Stimulated activated CD4-positive, alpha-beta T cell treated with anti-CD3 and anti-CD28 coated beads, Interleukin-4, amount 100 ng/mL, for 48 hours (primary cell): ENCODE measurements at places on chromosomes 16 and 17.

DNA sequence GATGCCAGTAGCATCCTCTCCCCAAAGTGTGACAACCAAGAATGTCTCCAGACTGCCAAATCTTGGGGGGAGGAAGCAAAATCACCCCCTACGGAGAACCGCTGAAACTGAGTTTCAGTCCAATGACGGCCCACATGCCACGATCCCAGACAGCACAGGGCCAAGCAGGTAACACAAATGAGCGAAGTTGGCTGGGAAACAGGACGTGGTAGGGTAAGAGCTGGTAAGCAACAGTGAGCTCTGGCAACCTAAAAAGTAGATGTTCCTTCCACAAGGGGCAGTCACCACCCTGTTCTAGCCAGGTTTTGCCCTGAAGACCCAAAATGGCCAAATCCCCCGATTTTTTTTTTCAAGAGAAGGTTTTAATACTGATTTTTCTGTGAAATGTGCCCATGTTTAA lies 25.4 kb downstream of the ZFHX3 start:
- DNase-seq, result no peak

DNA sequence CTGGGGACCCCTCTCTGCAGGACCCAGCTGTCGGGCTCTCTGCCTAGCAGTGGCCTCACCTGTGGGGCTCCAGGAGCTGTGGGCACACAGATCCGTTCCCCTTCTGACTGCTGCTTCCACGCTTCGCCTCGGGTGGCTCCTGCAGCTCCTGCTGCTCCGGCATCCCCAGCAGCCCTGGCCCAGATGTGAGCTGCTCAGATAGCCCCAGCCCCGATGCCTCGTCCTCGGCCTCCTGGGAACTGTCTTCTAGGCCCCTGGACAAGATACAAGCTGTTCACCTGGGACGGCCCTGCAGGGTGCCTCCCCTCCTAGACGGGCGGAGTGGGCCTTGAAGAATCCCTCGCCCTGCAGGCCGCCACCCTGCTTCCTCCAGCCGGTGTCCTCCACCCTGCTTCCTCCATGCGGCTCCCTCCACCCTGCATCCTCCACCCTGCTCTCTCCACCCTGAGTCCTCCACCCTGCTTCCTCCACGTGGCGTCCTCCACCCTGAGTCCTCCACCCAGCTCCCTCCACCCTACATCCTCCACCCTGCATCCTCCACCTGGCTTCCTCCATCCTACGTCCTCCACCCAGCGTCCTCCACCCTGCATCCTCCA lies 11.0 kb downstream of the EMC6 start:
- no peak for DNase-seq

DNA sequence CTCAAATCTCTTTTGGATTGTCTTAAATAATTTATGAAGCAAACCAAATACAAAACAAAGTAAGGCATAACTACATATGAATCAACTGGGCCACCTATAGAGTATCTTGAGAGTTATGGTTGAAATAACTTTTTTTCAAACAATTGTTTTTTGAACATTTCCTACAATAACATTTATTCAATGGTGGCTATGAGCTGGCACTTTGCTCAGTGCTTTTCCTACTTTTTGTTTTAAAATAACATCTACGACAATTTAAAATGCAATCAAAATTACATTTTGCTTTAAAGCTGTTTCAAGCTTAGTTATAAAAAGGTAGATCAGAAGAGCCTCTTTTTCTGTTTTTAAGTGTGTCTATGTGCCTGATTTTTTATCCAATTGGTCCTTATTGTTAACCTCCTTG lies 83.8 kb downstream of the SNX11 start:
- DNase-seq, result no peak

DNA sequence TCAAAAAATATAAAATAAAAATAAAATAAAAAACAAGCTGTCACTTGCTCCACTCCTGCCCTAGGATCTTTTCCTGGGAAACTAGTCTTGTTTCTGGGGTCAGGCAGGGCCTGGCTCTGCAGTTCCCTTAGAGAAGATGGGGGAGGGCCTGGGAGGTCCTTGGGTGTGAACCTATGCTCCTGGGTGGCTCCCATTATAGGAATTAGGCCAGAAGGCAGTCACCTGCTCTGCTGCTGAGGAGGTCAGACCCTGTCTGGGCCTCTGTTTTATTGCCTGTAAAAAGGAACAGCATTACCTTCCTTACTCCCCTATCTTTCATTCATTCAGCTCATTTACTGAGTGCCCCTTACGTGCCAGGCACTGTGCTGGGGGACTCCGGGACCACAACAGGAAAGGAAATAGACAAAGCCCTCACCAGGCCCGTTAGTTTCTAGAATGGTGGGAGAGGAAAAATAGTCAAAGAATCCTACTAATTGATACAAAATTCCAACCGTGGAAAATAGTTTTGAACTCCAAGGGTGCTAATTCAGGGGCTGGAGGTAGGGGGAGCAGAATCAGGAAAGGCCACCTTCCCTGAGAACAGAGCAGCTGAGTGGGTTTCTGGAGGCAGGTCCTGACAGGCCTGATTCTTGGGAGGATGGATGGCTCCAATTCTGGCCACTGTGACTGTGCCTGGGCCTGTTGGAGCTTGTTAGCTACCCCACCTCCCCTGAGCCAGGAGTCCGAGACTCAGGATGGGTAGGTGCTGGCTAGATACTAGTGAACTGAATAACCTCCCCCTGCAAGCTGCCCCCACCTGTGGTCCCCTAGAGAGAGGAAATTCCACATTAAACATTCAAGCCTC lies 1.3 kb upstream of the SLC46A1 start:
- no peak for DNase-seq

- DNase-seq, result no peak
Observed at GRCh38 chr16:68289202-68289601, 21.5 kb downstream of the SLC7A6OS start.

GRCh38 chr16:84715424-84715823 lies 15.6 kb downstream of the USP10 start:
- no peak for DNase-seq

DNA sequence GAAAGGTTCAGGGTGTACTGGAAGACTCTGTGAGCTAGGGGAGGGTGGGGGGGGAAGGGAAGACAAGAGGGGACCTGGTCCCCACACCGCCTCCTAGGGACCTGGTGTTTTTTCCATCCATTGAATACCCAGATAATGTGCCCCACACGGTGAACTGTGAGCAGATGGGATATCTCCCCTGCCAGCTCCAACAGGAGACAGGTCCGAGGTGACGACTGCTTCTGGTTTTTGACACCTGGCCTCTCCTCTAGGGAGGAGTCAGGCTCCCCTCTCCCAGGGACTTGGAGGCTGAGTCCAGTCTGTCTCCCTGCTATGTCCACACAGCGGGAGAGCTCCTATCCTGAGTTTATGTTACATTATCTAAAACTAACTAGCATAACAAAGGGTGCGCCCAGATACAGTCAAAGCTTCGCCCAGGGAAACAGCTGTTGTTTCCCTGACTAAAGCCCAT lies 1.8 kb downstream of the MARVELD3 start:
- DNase-seq, result no peak

DNA sequence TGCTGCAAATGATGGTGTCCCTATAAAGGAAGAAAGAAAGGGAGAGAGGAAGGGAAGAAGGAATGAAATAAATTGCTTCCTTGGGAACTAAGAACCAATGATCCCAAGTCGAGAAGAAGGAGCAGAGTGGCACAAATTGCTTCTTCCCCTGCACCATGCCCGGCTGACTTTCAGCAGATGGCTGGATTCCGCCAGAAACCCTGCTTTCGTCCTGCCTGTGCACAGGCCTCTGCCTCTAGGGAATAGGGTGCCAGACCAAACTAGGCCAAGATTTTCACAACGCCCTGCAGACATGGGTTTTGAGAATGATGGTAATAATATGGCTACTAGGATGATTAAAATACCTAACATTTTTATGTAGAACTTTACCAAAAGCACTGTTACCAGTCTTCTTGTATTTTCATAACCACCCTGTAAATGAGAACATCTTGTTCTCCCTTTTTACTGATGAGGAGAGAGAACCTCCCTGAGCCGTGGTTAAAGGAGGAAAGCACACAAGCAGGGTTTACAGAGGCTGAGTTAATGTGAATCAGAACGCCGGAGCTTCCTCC lies 122.1 kb upstream of the HSBP1 start:
- DNase-seq, result no peak

GRCh38 chr17:13490427-13490826 lies 111.3 kb downstream of the HS3ST3A1 start:
- DNase-seq, result no peak

DNA sequence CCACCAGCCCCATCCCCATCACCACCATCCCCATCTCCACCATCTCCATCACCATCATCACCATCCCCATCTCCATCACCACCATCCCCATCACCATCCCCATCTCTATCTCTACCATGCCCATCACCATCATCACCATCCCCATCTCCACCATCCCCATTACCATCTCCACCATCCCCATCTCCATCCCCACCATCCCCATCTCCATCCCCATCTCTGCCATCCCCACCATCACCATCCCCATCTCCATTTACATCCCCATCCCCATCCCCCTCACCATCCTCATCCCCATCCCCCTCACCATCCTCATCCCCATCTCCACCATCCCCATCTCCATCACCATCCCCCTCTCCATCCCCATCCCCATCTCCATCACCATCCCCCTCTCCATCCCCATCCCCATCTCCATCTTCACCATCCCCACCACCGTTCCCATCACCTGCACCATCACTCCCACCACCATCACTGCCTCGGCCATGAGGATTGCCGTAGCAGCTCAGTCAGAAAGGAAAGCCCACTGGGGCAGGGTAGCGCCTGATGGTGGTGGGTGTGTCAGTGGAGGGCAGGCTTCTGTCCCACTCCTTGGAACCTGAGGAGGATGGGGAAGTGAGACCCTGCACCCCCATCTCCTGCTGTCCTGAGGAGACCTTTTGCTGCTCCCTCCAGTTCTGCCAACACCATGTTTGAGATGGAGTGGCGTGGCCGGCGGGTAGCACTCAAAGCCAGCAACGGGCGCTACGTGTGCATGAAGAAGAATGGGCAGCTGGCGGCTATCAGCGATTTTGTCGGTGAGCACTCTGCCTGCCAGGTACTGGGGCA lies 7.5 kb downstream of the FSCN2 start:
- DNase-seq, result no peak

DNA sequence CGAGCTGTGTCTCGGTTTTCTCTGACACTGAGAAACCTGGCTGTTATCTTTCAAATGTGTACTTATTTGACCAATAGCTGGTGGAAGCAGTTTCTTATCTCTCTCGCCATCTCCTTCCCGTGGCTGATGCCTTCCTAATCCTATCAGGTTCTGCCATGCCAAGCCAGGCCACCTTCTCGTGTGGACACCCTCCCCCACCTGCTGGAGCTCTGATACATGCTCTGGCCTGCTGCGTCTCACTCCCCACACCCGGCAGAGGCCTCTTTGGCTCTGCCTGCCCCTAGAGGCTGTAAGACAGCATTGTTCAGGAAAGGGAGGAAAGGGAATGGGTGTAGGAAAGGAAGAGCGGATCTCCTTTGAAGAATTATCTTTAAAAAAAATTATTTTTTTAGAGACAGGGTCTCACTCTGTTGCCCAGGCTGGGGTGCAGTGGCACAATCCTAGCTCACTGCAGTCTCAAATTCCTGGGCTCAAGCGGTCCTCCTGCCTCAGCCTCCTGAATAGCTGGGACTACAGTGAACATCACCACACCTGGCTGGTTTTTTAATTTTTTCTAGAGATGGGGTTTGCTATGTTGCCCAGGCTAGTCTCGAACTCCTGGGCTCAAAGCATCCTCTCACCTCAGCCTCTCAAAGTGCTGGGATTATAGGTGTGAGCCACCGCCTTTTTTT lies 7.5 kb upstream of the ARMC5 start:
- DNase-seq, result no peak

DNA sequence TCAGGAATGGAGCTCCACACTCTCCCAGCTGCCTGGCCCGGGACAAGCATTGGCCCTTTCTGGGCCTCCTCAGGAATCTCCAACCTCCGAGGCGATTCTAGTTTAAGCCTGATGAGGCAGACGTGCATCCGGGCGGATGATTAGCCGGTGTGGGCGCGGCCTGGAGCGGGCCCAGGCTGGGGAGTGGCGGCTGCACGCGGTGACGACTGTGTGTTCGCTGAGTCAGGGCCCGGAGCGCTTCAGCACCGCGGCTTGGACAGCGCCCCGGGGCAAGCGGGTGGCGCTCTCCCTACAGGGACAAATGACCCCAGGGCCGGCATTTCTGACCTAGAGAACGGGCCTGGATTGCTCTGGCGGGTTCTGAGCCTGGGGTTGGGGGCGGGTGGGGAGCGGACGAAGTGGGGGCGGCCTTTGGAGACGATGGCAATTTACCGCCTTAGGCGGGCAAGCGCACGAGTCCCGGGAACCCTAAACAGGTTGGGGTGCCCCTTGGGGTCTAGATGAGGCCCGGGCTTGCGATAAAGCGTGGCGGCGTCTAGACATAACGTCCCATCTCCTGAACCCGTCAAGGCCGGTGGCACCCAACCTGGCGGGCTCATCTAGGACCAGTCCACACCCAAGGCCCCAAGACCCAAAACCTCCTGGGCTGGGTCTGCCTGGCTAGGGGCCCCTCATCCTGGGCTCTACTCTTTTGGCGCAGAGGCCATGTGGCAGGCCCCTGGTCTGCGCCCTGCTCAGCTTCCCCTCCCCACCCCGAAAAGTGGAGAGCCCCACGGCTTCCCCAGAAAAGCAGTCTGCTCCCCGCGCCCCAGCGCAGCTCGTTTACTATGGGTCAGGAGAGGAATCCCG lies 22.3 kb upstream of the ZNHIT3 start:
- peak; percentile 53 for DNase-seq

- DNase-seq, result no peak
Observed at GRCh38 chr17:16980813-16981731, 9.2 kb upstream of the TNFRSF13B start.

GRCh38 chr16:89026121-89026612 lies 49.2 kb upstream of the CBFA2T3 start:
- peak; percentile 43 for DNase-seq

GRCh38 chr16:370979-371514 lies 709 bp upstream of the MRPL28 start:
- no peak for DNase-seq
